Foreskin keratinocyte (primary cell): ENCODE measurements at places on chromosomes 5 and 9.
A peak's percentile ranks its signal among the peaks of the same experiment; 100 is the strongest.

DNA sequence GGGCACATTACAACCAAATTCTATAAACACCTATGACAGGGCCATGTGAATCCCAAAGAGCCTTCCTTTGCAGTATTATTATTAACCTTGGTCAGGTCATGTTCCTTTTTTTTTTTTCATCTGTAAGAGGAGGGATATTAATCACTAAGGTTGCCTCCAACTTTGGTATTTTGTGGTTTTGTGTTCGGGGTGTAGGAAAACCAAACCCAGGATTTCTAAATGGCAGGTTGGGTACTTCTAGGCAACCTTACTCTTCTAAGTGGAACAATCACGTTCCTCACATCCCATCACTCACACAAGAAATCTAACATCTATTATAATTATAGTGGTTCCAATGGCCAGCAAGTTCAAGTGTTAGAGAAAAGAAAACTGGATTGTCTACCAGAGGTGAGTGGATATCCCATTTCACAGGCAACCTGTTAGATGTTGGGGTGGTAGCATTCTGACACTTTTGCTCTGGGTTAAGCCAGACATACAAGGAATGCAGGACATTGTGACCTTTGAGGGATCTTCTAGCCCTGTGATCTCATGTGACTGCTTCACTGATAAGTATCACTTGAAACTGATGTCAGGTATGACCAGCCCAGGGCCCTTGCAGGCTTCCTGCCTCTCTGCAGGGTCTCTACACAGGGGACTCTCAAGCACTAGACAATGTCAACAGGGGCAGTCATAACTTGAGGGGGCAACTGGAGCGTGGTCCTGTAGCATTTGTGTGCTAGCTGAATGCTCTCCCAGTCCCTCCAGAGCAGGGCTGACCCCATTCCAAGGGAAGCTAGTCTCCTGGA, 126.2 kb upstream of the VLDLR start:
- no peak for DNase-seq

DNA sequence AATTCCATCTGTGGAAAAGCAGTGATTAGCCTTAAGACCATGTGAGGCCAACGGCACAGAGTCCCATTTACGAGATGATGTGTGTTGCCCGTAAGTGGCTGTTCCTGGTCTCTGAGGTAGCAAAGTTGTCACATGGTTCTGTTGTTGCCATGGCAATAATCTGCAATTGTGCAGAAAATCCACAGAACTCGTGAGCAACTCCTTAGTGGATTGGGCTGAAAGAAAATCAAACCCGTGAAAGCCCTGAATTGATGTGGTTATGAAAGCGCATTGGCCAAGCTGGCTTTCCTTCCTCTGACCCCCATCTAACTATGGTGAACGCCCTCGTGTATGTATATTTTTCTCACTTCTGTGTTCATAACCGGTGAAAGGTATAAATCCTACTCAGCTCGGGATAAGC, 614.7 kb downstream of the EBF1 start:
- no peak for DNase-seq

DNA sequence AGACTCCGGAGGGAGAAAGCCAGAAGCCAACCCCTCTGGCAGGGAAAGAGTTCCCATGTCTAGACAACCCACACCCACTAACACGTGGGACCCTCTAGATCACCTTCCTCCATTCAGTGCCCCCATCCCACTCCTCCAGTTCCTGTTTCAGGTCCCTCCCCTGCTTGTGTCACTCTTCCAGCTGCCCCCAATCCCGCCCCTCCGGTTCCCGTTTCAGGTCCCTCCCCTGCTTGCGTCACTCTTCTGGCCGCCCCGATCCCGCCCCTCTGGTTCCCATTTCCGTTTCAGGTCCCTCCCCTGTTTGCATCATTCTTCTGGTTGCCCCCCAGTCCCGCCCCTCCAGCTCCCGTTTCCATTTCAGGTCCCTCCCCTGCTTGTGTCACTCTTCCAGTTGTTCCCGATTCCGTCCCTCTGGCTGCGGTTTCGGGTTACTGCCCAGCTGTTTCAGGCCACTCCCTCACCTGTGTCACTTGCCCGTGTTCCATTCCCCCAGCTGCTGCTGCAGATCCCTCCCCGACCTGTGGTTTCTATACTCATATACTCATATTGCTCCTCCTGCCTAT, 64.8 kb upstream of the RANBP6 start:
- peak; percentile 91 for DNase-seq

DNA sequence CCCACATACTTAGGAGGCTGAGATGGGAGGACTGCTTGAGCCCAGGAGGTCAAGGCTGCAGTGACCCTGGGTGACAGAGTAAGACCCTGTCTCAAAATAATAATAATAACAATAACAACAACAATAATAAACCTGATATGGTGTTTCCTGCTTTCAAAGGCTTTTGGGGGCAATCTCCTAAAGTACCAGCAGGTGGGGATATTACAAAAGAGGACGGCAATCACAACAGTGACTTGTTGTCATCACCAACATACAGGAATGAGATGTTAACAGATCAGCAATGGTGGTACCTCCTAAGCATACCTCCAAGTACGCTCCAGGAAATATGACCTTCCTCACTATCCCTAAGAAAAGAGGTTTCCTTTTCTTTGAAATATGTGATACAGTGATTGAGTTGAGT, 91.1 kb upstream of the RNF180 start:
- DNase-seq = no peak

DNA sequence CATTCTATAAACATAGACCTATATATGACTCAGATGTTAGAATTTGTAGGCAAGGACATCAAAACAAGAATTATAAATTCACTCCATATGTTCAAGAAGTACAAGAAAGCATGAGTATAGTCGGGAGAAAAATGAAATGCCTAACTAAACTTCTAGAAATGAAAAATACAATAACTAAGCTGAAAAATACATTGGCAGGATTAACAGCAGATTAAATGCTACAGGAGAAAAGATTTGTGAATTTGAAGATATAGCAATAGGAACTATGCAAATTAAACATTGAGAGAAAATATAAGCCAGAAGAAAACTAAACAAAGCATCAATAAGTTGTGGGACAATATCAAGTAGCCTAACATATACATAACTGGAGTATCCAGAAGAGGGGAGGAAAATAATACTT, 55.3 kb upstream of the PRSS3 start:
- DNase-seq = no peak

DNA sequence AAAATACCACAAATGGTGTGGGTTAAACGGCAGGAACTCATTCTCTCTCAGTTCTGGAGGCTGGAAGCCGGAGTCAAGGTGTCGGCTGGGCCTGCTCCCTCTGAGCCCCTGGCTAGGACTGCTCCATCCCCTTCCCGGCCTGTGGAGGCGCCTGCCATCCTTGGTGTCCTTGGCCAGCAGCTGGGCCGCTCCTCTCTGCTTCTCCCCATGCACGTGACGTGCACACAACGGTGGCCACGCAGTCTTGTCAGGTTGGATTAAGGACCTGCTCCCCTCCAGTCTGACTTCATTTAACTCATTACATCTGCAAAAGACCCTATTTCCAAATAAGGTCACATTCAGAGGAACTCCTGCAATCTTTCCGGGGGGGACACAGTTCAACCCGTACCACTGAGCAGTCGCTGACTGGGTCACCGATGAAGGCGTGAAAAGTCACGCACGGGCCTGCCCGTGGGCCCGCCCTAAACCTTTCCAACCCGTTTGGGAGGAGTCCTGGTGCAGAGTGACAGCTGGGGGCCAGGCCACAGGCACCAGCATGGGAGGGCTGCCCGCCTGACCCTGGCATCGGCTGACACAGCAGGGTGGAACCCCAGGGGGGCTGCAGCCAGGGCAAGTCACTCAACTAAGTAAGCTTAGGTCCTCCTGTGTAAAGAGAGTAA, 135.2 kb downstream of the COL23A1 start:
- DNase-seq = no peak

DNA sequence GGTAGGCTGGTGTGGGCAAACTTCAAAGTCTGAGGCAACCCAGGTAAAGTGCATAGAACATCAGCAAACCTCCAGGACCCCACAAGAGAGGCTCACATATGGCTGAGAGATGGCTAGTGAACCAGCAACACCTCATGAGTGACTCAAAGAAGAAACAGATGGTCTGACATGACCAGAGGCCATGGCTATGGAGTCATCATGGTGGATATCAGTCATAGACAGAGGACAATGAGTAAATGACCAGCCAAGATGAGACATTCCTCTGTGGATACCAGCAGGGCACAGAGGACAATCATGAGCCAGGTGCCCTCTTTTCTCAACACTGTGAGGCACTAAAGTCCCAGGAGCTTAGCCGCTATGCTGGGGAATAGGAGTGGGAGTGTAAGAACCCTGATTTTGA, 180.8 kb downstream of the RASEF start:
- peak; percentile 9 for DNase-seq

DNA sequence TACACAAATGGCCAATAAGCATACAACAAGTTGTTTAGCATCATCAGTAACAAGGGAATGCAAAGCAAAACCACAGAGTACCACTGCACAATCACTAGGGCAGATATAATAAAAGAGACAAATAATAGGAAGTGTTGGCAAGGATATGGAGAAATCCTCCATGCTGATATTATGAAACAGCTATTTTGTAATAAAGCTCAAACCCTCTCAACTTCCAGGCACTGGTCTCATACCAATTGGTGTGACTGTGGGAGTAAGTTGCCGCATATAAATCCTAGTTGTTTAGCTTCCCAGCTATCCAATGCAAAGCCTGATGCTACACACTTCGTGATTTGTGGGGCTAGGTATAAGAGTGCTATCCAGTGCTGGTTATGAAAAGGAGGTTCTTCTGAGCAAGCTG, 88.6 kb downstream of the SMIM23 start:
- DNase-seq = peak; percentile 1

DNA sequence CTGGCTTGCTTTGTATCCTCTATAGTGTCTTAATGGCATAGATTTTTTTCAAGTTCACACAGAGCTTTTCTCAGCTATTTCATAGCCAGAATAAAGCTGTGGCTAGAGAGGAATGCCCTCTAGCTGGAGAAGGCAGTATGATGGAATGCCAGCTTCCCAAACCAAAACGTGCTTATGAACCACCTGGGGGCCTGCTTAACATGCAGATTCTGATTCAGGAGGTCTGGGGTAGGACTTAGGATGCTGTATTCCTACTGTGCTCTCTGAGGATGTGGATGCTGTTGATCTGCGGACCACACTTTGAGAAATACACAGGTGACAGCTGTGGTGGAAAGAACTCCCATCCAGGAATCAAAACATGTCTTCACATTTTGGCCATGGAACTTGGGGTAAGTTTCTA, 49.9 kb upstream of the DPYSL3 start:
- no peak for DNase-seq

- DNase-seq = no peak
These were observed 300.5 kb downstream of the ARL15 start for GRCh38 chr5:54009828-54010227.

DNA sequence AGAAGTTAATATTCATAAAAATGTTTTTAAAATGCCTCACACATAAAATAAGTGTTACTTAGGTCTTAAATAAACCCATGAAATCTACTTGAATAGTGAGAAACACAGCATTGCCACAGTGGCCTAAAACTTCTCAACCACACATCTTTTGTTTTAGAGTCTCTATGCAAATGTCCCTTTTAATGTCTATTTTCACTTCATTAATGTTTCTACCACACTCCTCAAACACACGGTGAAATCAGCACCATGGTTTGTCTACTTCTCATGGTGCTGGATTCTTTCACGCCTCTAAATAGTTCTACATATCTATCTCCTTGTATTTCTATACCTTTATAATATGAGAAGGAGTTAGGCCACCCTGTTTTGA, 111.2 kb downstream of the EDIL3 start:
- DNase-seq = no peak

DNA sequence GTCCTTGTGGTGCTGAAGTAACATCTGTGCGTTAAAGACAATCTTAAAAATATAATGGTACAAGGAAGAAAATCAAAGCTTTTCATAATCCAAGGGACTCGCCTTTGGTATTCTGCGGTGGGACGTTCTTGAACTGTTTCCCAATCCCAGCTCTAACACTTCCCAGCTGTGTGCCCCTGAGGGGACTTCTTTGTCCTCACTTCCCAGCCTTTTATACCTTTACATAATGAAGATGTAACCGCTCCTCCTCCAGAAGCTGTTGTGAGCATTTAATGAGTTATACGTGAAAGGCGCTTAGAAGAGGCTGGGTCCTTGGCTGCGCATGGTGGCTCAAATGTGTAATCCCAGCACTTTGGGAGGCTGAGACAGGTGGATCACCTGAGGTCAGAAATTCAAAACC, 16.9 kb downstream of the STK10 start:
- DNase-seq = no peak

- no peak for DNase-seq
These were observed 16.6 kb downstream of the KCNT1 start for GRCh38 chr9:135718616-135719015.

- DNase-seq = peak; percentile 82
These were observed 724 bp upstream of the LYSMD3 start for GRCh38 chr5:90529939-90530677.

- no peak for DNase-seq
These were observed 560 bp downstream of the DOCK2 start for GRCh38 chr5:169637549-169638121.

DNA sequence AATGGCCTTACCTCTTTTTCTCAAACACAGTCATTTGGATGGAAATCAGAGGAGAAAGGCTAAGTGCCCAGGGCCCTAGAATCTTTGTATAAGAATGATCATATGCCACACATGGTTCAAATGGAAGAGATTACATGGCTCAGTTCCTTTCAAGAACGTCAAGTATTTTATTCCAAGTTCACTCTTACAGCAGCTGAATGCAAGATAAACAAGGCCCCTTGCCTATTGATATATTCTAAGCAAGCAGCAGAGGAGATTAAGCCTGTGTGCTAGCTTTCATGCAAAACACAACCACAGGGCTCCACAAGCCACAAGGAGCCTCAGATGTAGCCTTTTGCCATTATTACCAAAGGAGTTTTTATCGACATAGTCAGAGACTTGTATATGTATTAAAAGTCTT, 55.3 kb upstream of the SLCO6A1 start:
- no peak for DNase-seq

DNA sequence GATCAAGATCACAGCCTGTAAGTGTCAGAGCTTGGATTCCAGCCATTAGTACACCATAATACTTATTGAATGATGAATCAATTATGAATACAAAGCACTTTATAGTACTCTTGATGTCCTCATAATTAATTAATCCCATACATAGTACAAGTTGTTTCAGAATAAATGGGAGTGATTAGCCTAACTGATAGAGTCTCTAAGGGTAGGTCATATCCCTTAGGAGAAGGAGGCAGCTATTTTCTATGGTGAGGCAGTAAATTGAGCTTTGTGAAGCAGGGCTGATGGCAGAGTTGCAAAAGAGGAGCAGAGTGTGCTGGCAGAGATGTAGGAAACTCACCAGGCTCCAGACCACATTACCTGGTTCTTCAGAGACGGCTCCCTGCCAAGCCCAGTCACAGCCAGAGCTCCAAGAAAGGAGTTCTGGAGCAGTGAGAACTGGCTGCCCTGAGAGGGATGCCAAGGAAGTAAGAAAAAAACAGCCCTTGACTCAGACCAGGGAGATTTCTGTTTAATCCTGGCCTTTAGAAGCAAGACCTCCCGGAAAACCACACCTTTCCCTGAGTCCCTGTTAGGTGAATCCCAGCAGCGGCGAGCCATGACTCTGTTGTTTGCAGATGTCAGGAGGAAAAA, 112.9 kb downstream of the SH3TC2 start:
- peak; percentile 91 for DNase-seq

DNA sequence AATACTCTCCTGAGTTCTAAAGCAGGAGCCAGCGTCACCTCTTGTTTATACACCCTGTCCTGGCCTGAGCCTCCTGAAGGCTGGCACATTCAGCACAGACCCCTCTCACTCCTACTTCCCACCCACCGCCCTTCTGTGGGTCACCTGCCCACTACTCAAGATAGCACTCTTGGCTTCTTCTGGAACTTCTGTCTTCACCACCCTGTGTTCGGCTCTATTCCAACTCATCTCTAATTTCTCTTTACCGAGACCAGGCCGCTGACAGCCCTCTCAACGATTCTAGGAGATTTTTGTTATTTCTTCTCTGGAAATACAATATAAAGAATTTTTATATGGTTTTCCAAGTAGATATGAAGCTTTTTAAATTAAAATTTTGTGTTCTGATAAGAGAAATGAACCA, 57.4 kb downstream of the IRF1 start:
- no peak for DNase-seq
